ENCODE measurements at places on chromosomes 1 and 21. TPM values are rescaled to one million over a fixed set of nuclear protein-coding genes. Genes with fewer than 3 reads are reported as not detected.

The LMX1A gene
- total RNA-seq = not detected

The OVAAL gene
- total RNA-seq = not detected

The SDC3 gene
- not detected for total RNA-seq

The ACKR1 gene
- not detected for total RNA-seq

The ADAMTS5 gene
- not detected for total RNA-seq

The UBASH3A gene
- total RNA-seq = 89.5 TPM

The SPATC1L gene
- total RNA-seq = 4.8 TPM
